ENCODE measurements at places on chromosomes 11 and 22. TPM values are rescaled to one million over a fixed set of nuclear protein-coding genes. Genes with fewer than 3 reads are reported as not detected.

TCN1 gene
- not detected for total RNA-seq

RNF215 gene
- 11.9 TPM for total RNA-seq

TPP1 gene
- total RNA-seq, result 17.1 TPM

CARS1 gene
- total RNA-seq, result 15.7 TPM

RIN1 gene
- 6.0 TPM for total RNA-seq

GRK2 gene
- total RNA-seq, result 31.7 TPM

GRCh38 chr22:40605761-40606160 lies 30.8 kb downstream of the MRTFA start:
- H3K27me3 ChIP-seq, result no peaks in the 10 kb centered on the region
- no peak for DNase-seq
- no peaks in the 10 kb centered on the region for H3K36me3 ChIP-seq
- H3K27ac ChIP-seq, result no peak overlapping the region
- peaks cover 4% of the 10 kb centered on the region for H3K4me1 ChIP-seq

DNA sequence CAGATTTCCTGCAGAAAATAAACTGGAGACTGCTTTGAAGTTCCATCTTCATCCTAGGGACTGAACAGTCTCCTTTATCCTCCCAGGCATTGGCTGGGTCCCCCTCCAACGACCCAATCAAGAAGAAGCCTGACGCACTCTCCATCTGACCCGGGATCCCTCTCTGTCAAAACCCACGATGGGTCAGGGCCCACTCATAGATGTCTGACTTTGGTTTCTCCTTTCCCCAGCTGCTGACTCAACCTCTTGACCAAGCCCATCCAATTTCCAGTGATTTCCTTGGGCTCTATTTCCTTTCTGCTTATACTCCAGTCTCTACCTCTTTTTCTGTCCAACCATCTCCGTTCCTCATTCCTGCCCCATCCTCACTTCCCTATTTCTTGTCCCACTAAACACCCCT lies 189.7 kb downstream of the MIAT start:
- DNase-seq, result no peak
- no peak overlapping the region for H3K4me3 ChIP-seq
- peaks cover 10% of the 10 kb centered on the region for H3K4me1 ChIP-seq
- H3K36me3 ChIP-seq, result no peaks in the 10 kb centered on the region

DNA sequence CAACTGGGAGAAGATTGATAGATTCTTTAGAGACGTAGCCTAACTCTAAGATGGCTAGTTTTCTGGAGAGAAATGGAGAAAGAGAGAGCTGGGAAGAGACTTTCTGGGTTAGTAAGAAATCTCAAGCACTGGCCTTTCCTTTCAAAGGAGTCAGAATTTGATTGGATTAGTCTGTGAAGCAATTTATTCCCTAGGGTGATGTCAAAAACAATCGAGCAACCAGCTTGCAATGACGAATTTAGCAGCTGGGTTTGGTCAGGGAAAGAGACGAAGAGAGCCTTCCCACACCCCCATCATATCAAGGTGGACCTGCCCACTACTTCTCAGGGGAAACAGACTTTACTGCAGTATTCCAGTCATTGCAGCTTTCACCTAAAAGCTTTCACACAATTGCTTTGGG lies 10.8 kb downstream of the KRTAP5-6 start:
- no peak overlapping the region for H3K4me3 ChIP-seq
- peaks cover 18% of the 10 kb centered on the region for H3K27me3 ChIP-seq
- no peaks in the 10 kb centered on the region for H3K36me3 ChIP-seq
- H3K27ac ChIP-seq, result no peak overlapping the region
- no peaks in the 10 kb centered on the region for H3K4me1 ChIP-seq
- DNase-seq, result no peak

DNA sequence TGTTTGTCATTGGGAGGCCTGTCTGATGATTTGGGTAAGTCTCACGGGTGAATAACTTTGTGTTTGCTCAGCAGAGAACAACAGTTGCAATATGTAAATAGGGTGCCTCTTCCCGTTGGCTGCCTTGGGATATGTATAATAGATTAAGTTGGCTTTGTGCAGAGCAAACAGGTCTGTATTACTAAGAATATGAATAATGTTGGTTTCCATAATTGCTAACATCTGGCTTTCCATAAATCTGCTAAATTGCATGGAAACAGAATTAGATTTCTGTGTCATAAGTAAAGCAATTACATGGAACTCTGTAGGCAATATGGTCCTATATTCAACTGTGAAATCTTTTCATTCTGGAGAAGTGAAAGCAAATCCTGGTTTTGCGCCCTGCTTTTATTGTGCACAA lies 636.0 kb upstream of the ANO5 start:
- H3K27me3 ChIP-seq, result no peaks in the 10 kb centered on the region
- no peaks in the 10 kb centered on the region for H3K36me3 ChIP-seq
- no peak overlapping the region for H3K27ac ChIP-seq
- peak; percentile 69 for DNase-seq
- H3K4me3 ChIP-seq, result no peak overlapping the region

GRCh38 chr11:46711303-46711702 lies 7.7 kb upstream of the F2 start:
- peaks cover 15% of the 10 kb centered on the region for H3K36me3 ChIP-seq
- H3K27ac ChIP-seq, result peak overlapping the region; percentile 93
- H3K4me1 ChIP-seq, result peaks cover 16% of the 10 kb centered on the region

DNA sequence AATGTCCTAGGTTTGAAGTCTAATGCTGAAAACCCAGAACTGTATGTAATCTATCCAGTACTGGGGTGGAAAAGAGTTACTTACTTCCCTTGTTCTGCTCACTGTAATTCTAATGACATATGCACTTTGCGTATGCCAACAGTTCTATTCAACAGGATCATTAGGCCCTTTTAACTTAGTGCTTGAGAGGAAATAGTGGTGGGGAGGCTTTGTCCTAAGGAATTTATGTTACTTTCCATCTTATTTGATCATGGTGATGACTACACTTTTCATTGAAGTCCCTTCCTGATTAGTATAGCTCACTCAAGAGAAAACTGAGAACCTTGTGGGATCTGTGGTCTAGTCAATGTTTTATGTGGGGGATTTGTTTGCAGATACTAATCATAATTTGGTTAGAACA lies 348.2 kb downstream of the GUCY1A2 start:
- no peaks in the 10 kb centered on the region for H3K27me3 ChIP-seq
- no peak overlapping the region for H3K4me3 ChIP-seq
- H3K27ac ChIP-seq, result no peak overlapping the region

DNA sequence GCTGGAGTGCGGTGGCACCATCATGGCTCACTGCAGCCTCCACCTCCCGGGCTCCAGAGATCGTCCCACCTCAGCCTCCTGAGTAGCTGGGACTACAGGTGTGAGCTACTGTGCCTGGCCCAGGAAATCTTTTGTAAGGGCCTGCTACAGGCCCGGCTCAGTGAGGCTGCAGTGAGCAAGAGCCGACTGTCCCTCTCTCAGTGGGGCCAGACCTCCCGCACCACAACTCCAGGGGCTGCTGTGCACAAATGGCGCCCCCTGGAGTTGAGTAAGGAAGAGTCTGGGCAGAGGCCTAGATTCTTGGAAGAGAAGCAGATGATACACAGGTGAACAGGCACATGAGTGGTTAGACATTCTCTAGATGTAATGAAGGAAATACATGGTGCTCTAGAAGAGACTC lies 7.0 kb downstream of the SERHL2 start:
- peaks cover under 1% of the 10 kb centered on the region for H3K36me3 ChIP-seq
- no peaks in the 10 kb centered on the region for H3K27me3 ChIP-seq
- H3K4me1 ChIP-seq, result peaks cover 16% of the 10 kb centered on the region
- DNase-seq, result no peak
- no peak overlapping the region for H3K4me3 ChIP-seq

DNA sequence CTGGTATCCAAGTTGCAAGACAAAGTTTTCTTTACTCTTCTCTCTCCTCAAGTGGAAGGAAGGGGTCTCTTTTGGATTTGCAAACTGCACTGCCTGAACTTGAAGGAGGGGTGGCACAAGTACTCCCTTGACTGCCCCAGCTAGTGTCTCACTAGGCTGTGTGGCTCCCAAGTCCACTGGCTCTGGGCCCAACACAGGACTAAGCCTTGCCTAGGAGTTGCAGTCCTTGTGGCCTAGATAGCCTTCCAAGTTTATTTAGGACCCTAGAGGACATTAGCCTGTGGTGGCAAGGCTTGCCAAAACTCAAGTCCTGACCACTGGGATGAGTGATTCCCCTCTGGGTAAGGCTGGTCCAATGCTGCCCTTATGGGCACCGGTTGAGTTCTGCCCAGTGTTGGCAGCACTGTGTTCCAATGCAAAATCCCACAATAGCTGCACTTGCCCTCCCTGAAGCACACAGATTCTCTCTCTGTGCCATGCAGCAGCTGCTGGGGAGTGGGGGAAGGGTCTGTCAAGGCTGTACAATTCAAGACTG lies 10.2 kb upstream of the WEE1 start:
- no peak overlapping the region for H3K27ac ChIP-seq
- no peak overlapping the region for H3K4me3 ChIP-seq
- no peaks in the 10 kb centered on the region for H3K27me3 ChIP-seq

- H3K27me3 ChIP-seq, result no peaks in the 10 kb centered on the region
- DNase-seq, result no peak
Observed at GRCh38 chr11:69071086-69071800, 22.5 kb downstream of the TPCN2 start.

GRCh38 chr11:75352588-75353206 lies 1.2 kb upstream of the ARRB1 start:
- H3K36me3 ChIP-seq, result no peaks in the 10 kb centered on the region
- DNase-seq, result no peak
- H3K4me3 ChIP-seq, result peak overlapping the region; percentile 51
- no peaks in the 10 kb centered on the region for H3K27me3 ChIP-seq
- peak overlapping the region; percentile 35 for H3K27ac ChIP-seq
- H3K4me1 ChIP-seq, result peaks cover 48% of the 10 kb centered on the region

- peaks cover 18% of the 10 kb centered on the region for H3K4me1 ChIP-seq
- no peaks in the 10 kb centered on the region for H3K27me3 ChIP-seq
- peak; percentile 55 for DNase-seq
- no peaks in the 10 kb centered on the region for H3K36me3 ChIP-seq
- peak overlapping the region; percentile 25 for H3K27ac ChIP-seq
Observed at GRCh38 chr11:88282747-88283515, 54.6 kb downstream of the CTSC start.

- H3K27ac ChIP-seq, result no peak overlapping the region
- no peaks in the 10 kb centered on the region for H3K27me3 ChIP-seq
- H3K36me3 ChIP-seq, result peaks cover 8% of the 10 kb centered on the region
- no peaks in the 10 kb centered on the region for H3K4me1 ChIP-seq
- H3K4me3 ChIP-seq, result no peak overlapping the region
Observed at GRCh38 chr11:111644922-111645321, 42.7 kb downstream of the SIK2 start.

DNA sequence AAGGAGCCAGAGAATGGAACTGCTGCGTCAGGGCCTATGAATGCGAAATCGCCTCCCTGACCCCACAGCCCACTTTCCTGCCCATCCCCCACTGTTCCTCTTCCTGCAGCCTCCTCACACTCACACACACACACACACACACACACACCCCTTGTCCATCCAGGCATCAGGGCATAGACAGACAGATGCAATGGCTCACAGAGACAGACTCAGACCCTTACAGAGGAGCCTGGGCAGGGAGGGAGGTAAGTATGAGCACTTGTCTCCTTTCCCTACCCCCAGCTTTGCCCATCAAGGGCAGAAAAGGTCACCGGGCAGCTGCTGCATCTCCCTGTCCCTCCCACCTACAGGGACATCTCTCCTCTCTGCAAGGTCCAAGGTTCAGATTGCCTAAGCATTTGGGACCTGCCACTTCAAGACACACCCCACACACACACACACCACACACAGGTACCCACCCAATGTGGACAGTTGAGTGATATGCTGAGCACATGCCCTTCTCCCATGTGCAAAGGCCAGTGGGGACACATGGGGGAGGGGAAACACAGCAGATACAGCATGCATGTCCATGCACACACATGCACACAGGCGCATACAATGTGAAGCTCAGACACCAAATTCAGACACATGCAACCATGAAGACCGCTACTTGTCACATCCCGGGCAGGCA lies 2.0 kb upstream of the NRXN2 start:
- no peak for DNase-seq
- peaks cover 34% of the 10 kb centered on the region for H3K27me3 ChIP-seq
- no peaks in the 10 kb centered on the region for H3K36me3 ChIP-seq

All from muscle of leg (tissue), 16 donors.